Vagina (tissue), 2 donors: ENCODE measurements at places on chromosomes 16 and 17. TPM values are rescaled to one million over a fixed set of nuclear protein-coding genes. Genes with fewer than 3 reads are reported as not detected.
A peak's percentile ranks its signal among the peaks of the same experiment; 100 is the strongest.

- no peak for DNase-seq
- H3K4me3 ChIP-seq = no peak overlapping the region
- no peaks in the 10 kb centered on the region for H3K4me1 ChIP-seq
- H3K27ac ChIP-seq = no peak overlapping the region
- H3K27me3 ChIP-seq = no peaks in the 10 kb centered on the region
These were observed 28.3 kb upstream of the TENT4B start for GRCh38 chr16:50124769-50125168.

DNA sequence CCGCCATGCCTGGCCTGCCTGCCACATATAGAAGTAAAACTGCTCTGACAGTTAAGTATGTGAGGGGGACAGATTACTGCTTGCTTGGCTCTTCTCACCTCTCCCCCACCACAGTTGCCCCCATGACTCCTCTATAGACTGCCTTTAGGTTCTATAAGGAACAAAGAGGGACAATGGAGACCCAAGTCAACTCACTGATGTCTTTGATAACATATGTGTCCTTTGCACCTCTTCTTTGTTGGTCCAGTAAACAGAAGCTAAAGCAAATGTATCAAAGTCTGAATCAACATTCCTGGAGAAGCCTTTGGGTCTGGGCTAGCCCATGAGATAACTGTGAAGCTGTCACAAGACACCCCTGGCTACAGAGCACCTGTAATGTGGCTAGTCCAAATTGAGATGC is 27.1 kb downstream of the NUDT7 start:
- no peaks in the 10 kb centered on the region for H3K4me1 ChIP-seq
- no peak overlapping the region for H3K27ac ChIP-seq
- H3K36me3 ChIP-seq = no peaks in the 10 kb centered on the region

DNA sequence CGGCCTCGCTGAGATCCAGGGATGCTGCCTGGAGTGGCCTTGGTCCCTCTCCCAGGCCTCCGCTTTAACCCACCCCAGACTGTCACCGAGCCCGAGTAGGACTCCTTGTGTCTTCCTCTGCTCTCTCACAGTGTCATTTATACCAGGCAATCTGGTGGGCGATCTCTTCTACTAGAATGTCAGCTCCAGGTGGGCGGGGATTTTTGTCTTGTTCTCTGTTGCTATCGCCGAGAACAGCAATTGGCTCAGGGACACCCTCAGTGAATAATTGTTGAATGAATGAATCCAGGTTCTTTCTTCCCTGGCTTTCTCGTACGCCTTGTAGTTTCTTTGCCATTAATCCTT is 591 bp downstream of the DHX38 start:
- H3K27me3 ChIP-seq = no peaks in the 10 kb centered on the region
- H3K4me3 ChIP-seq = peak overlapping the region; percentile 73
- no peaks in the 10 kb centered on the region for H3K36me3 ChIP-seq
- DNase-seq = no peak
- H3K4me1 ChIP-seq = peaks cover 40% of the 10 kb centered on the region

DNA sequence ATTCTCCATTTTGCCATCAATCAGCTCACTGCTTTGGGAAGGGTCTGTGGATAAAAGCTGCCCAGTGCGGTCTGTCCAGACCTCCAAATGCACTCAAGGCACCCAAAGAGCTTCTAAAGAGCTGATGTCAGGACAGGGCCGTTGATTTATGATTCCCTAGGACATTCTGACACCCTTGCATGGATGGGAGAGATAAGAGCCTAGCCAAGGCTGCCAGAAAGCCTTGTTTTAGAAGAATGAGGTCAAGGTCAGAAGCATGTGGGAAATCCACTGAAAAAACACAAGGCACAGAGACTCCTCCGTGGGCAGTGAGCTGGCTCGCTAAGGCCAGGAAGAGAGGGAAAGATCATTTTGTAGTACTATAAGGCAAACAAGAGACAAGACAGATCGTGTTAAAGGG is 214.0 kb downstream of the CDH11 start:
- H3K27ac ChIP-seq = no peak overlapping the region
- no peaks in the 10 kb centered on the region for H3K36me3 ChIP-seq
- no peaks in the 10 kb centered on the region for H3K27me3 ChIP-seq
- H3K4me3 ChIP-seq = no peak overlapping the region
- no peak for DNase-seq

DNA sequence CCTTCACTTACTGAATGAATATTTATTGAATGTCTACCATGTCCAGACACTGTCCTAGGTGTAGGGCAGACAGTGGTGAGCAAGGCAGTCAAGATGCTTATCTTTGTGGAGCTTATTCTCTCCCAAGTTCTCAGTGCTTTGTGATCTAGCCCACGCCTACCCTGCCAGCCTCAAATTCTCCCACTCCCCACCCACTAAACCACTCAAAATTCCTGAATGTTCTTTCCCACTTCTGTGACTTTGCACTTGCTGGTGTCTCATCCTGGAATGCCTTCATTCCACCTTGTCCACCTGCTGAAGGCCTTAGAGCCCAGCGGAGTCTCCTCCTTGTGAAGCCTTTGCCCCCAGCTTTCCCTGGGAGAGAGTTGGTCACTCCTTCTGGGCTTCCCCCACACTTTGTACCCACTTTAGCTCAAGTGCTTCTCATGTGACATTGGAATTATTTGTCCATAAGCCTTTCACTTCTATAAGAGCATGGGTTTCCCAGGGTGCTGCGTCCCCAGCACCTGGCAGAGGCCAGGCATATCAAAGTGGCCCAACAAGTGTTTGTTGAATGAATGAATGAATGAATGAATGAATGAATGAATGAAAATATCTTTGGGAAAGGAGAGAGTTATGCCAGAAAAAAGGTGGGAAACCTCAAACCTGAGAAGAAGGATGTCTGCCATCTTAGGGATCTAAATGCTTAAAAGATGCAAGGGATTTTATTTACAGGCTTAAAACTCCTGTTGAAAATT is 23.0 kb downstream of the CCDC182 start:
- H3K27me3 ChIP-seq = no peaks in the 10 kb centered on the region
- no peaks in the 10 kb centered on the region for H3K36me3 ChIP-seq
- H3K4me3 ChIP-seq = no peak overlapping the region
- no peak overlapping the region for H3K27ac ChIP-seq
- no peaks in the 10 kb centered on the region for H3K4me1 ChIP-seq
- no peak for DNase-seq

- peak; percentile 87 for DNase-seq
- no peak overlapping the region for H3K27ac ChIP-seq
- H3K4me3 ChIP-seq = no peak overlapping the region
- no peaks in the 10 kb centered on the region for H3K27me3 ChIP-seq
- no peaks in the 10 kb centered on the region for H3K36me3 ChIP-seq
- H3K4me1 ChIP-seq = no peaks in the 10 kb centered on the region
These were observed 245.0 kb upstream of the CACNG5 start for GRCh38 chr17:66589892-66590291.

GRCh38 chr17:76492989-76493501 is 8.2 kb downstream of the RHBDF2 start:
- H3K36me3 ChIP-seq = no peaks in the 10 kb centered on the region
- peaks cover 52% of the 10 kb centered on the region for H3K4me1 ChIP-seq
- peak overlapping the region; percentile 74 for H3K27ac ChIP-seq
- peak overlapping the region; percentile 4 for H3K4me3 ChIP-seq
- H3K27me3 ChIP-seq = no peaks in the 10 kb centered on the region

- no peaks in the 10 kb centered on the region for H3K27me3 ChIP-seq
- peak within 1 kb of the TSS; percentile 100 for H3K27ac ChIP-seq
- peaks cover 5% of the 10 kb centered on the region for H3K36me3 ChIP-seq
- H3K4me3 ChIP-seq = peak within 1 kb of the TSS; percentile 81
These were observed at the start of gene VAMP2 for GRCh38 chr17:8162233-8162996. TSS of gene VAMP2 (minus strand) at chr17:8162948. CDS start at chr17:8162879, 69 bp downstream.

DNA sequence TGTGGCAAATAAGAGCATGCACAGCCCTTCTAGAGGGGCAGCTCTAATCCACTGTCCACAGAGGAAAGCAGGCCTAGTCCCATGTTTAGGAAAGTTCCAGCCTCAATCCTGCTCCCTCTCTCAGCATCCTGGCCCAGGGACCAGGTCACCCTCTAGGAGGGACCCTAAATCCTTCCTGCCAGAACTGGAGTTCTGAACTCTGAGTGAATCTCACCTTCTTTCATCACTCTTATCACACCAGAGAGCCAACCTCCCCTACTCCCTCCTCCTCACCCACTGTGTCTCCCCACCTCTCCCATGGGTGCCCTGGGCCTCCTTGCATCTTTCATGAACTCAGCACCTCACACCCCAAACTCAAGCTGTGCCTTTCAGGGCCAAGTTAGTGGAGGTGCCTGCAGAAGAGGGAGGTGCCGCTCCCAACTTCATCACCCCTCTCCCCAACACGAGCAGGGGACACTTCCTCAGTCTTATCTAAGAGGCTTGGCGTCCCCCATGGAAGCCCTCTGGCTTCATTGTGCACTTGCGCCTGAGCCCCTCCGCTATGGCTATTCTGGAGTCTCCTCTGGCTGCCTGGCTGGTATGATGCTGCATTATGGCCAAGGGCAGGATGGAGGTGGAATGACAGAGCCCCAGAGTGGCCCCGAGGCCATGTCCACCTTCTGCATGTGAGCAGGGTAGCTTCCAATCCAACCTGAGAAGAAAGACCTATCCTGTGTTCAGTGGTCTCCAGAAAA is 31.7 kb downstream of the PIK3R6 start:
- H3K27me3 ChIP-seq = no peaks in the 10 kb centered on the region
- no peak for DNase-seq
- no peaks in the 10 kb centered on the region for H3K4me1 ChIP-seq
- H3K36me3 ChIP-seq = no peaks in the 10 kb centered on the region

DNA sequence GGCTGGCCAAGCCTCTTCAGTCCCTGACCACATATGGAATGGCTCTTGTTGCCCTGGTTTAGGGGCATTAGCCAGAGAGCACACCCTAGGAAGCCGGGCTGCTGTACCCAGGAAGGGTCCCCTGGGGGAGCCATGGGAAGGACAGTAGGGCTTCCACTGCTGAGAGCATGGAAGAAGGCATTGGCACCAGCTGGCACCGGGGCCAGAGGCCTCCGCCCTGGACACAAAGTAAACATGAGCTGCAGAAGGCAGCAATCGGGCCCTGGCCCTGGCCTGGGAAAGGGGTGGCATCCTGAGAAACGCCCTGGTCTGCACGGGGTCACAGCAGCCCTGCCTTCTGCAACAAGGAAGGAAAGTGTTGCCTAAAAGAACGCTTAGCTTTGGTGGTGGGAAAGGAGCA is 49.4 kb downstream of the VAC14 start:
- no peaks in the 10 kb centered on the region for H3K27me3 ChIP-seq
- H3K36me3 ChIP-seq = no peaks in the 10 kb centered on the region
- H3K4me3 ChIP-seq = no peak overlapping the region

DNA sequence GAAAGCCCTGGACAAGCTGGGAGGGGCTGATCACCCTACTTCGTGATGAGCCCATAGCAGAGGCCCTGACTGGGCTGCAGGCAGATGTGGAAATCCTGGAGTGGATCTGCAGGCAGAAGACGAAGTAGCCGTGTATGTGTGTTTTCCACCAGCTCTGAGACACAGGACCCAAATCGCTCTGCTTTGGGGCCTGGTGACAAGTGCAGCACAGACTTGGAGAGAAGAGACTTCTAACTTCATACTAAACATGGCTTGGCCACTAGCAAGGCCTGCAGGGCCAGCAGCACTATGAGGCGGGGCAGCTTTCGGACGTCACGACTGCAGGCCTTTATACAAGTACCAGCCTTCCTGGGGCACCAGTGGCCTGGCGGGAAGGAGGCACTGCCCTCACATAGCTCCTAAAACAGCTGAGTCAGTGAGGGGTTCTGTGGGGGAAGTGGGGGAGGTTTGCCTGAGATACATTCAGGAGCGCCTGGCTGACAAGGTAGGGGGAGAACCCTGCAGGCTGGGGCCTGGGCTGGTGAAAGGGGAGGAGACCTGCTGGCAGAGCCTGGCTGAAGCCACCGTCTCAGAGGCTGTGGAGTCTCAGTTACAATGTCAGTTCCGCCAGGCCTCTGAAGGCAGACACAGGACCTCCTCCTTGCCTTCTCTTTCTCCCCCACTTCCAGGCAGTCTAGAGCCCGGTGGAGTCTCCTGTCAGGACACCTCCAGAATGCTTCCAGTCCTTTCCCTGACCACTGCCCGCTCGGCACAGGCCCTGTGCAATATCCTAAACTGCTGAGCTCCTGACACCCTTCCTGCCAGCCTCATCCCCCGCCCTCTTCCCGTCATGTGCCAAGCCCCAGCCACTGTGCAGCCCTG is 73.4 kb downstream of the WSB1 start:
- H3K27me3 ChIP-seq = no peaks in the 10 kb centered on the region
- no peak for DNase-seq
- H3K27ac ChIP-seq = no peak overlapping the region
- H3K4me3 ChIP-seq = no peak overlapping the region
- H3K4me1 ChIP-seq = peaks cover 11% of the 10 kb centered on the region

GRCh38 chr17:78132084-78132676 is 1.6 kb downstream of the TMC8 start:
- H3K36me3 ChIP-seq = no peaks in the 10 kb centered on the region
- no peaks in the 10 kb centered on the region for H3K27me3 ChIP-seq
- DNase-seq = no peak
- peak overlapping the region; percentile 37 for H3K4me3 ChIP-seq

DNA sequence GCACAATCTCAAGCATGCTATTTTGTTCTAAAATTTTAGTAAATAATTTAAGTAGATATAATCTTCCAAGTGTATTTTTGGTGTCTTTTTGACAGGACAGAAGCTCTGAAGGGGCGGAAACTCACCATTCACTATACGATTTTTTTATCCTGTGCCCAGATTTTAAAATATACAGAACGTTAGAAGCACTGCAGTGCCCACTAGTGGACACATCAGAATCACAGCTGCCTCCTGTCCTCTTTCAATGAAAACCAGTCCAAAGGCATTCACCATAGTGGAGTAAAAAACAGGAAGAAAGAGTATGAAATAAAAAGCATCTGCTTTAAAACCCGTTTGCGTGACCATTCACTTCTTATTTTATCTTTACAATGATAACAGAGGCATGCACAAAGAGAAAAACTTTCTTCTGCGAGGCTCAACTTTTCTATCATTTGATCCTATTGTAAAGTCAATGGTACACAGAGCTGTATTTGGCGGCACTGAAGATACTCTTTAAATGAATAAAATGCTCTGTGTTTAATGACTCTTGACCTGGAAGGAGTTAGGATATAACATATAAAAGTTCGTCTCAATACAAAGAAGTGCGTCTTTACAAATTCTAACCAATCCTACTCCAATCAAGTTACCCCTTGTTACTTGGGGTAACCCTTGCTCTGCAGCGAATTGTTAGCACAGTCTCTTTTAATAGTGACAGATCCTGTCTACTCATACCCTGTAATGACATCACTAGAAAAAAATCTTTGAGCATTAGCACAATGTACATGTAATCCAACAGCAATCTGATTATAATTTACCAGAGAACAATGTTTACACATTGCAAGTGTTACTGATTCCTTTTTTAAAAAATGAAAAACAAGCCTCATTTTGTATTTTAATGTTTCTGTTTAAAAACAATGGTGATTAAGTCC is 339.8 kb upstream of the PSMD7 start:
- DNase-seq = no peak
- no peak overlapping the region for H3K27ac ChIP-seq
- H3K4me1 ChIP-seq = peaks cover 2% of the 10 kb centered on the region
- no peaks in the 10 kb centered on the region for H3K36me3 ChIP-seq

DNA sequence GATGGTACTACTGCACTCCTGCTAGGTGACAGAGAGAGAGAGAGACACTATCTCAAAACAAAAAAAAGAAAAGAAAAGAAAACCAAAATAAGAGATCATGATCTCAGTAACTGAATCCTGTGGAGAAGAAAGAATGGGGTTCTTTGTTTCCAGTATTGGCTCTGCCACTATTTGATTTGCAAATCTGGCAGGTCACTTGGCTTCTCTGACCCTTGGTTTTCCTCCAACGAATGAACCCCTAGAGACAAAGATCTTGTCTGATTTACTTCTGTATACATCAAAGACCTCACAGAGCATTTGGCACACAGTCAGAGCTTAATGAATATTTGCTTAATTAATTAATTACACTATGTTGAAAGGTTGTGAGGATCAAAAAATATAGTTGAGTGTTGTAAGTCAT is 47.9 kb upstream of the NLK start:
- no peak for DNase-seq
- H3K27ac ChIP-seq = no peak overlapping the region
- H3K4me1 ChIP-seq = no peaks in the 10 kb centered on the region
- H3K4me3 ChIP-seq = no peak overlapping the region

Gene ANKRD40CL
- total RNA-seq = not detected

Gene KREMEN2
- total RNA-seq = not detected

Gene CDK5R1
- 4.9 TPM for total RNA-seq

Gene TP53TG3C
- not detected for total RNA-seq
